ENCODE measurements at places on chromosomes 2 and 18.

- DNase-seq = peak; percentile 4
Measured at GRCh38 chr18:52694804-52695203, 354.8 kb downstream of the DCC start.

GRCh38 chr2:190766595-190766994 lies 114.0 kb upstream of the GLS start:
- DNase-seq = no peak

GRCh38 chr2:130864830-130865800 lies 28.4 kb downstream of the ARHGEF4 start:
- peak; percentile 35 for DNase-seq

GRCh38 chr2:171703574-171704347 lies 16.5 kb downstream of the DYNC1I2 start:
- peak; percentile 54 for DNase-seq

GRCh38 chr18:46054956-46055837 lies 16.9 kb downstream of the PSTPIP2 start:
- DNase-seq = no peak

GRCh38 chr2:196170213-196170605 lies 1.2 kb downstream of the STK17B start:
- DNase-seq = peak; percentile 61

DNA sequence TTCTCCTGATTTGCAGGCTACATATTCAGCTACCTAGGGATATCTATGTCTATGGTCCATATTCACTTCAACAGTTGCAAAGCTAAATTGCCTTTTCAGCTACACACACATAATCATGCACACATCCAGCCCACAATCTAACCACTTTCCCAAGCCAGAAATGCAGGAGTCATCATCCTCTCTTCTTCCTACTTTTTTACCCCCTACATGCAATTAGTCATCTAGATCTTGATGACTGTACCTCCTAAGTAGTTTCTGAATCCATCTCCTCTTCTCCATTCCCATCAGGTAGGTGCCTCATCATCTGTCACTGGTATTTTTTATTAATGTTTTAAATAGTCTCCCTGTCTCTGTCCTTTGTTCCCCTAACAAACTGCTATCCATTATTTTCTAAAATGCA lies 23.7 kb upstream of the SPRED2 start:
- peak; percentile 93 for DNase-seq

- DNase-seq = peak; percentile 45
Measured at GRCh38 chr2:186780701-186781316, 68.2 kb downstream of the ZSWIM2 start.

GRCh38 chr2:133223226-133223625 lies 345.0 kb downstream of the NCKAP5 start:
- DNase-seq = no peak

- DNase-seq = no peak
Measured at GRCh38 chr18:57518533-57518932, 68.0 kb downstream of the FECH start.

- DNase-seq = no peak
Measured at GRCh38 chr18:2219706-2220105, 351.6 kb downstream of the METTL4 start.

- no peak for DNase-seq
Measured at GRCh38 chr2:232281858-232282507, 96.6 kb upstream of the ALPP start.

GRCh38 chr2:178845566-178846457 lies 38.6 kb upstream of the TTN start:
- no peak for DNase-seq

DNA sequence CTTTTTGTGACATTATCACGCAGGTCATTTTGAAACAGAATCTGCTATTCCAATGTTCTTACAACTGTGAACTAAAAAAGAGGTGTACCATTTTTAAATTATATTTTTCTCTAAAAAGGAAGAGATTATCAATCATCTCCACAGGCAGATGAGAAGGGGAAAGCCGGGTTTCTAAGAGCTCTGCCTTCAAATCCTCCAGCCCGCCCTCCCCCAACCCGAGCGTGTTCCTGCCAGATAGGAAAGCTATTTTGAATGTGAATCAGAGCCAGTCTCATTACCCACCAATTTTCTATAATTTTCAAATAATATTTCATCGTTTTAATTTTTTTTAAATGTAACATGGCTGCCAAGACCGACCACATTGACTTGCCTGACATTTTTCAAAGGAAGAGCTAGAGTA lies 65.9 kb downstream of the KCNF1 start:
- DNase-seq = no peak

DNA sequence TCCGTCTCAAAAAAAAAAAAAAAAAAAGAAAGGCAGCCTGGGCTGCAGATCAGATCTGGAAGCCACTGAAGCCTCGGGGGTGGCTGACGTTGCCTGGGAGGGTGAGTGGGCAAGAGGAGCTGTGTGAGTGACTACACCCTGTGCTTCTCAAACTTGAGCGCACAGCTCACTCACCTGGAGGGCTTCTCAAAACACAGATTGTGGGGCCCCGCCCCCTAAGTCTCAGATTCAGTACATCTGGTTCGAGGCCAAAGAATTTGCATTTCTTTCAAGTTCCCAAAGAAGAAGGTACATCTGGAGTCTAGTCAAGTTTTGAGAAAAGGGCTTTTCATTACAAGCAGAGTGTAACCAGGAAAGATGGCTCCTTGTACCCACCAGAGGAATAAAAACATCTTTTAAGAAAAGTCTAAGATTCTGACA lies 97.7 kb upstream of the CAB39 start:
- DNase-seq = no peak

Data from renal cortical epithelial cell (primary cell).